ENCODE measurements at places on chromosomes 13 and 19.

- peak; percentile 83 for DNase-seq
These were observed 17.9 kb upstream of the ZDHHC20 start for GRCh38 chr13:21476893-21477472.

DNA sequence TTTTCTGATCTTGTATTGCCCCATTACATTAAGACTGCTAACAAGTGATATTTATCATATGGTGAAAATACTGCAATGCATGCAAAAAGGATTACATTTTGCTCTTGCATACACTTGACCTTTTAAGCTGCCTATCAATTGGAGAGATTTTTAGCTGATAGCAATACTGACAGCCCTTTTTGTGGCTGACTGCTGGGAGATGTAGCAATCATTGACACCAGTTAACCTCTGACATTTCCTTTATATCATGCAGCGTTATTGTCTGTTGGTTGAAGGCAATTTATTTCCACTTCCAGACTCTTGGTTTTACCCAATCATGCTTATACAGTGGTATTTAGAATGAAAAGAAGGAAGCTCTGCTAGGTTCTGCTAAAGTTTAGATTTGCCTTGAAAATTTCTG is 364.0 kb downstream of the LMO7 start:
- DNase-seq = no peak

DNA sequence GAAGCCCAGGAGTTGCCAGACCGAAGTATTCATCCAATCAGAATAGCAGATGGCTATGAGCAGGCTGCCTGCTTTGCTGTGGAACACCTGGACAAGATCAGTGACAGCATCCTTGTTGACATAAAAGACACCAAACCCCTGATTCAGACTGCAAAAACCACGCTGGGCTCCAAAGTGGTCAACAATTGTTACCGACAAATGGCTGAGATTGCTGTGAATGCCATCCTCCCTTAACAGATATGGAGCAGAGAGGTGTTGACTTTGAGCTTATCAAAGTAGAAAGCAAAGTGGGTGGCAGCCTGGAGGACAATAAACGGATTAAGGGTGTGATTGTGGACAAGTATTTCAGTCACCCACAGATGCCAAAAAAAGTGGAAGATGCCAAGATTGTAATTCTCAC is 250.3 kb upstream of the OBI1 start:
- no peak for DNase-seq

DNA sequence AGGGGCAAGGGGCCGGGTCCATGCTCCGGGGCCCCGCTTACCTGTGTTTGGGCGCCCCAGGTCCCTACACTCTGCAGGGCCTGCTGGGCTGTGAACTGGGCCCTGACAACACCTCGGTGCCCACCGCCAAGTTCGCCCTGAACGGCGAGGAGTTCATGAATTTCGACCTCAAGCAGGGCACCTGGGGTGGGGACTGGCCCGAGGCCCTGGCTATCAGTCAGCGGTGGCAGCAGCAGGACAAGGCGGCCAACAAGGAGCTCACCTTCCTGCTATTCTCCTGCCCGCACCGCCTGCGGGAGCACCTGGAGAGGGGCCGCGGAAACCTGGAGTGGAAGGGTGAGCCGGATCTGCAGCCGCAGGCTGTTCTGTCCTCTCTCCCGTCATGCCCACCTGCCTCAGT is 1.7 kb downstream of the FCGRT start:
- no peak for DNase-seq

DNA sequence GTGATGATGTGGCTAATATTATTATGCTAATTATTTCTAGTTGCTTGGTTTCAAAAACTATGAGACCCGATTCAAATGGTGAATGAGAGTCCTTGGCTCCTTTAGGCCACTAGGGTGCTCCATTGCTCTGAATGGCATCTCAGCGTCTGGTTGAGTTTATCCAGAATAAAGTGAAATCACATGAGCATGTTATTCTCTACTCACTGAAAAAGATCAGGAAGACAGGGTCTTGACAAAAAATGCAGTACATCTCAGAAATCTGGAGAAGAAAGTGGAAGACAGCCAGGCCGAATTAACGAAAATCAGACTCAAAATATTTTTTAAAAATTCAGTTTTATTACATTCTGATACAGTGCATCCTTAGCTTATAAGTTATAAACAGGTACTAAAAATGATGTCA is 516.2 kb downstream of the MYO16 start:
- DNase-seq = no peak

DNA sequence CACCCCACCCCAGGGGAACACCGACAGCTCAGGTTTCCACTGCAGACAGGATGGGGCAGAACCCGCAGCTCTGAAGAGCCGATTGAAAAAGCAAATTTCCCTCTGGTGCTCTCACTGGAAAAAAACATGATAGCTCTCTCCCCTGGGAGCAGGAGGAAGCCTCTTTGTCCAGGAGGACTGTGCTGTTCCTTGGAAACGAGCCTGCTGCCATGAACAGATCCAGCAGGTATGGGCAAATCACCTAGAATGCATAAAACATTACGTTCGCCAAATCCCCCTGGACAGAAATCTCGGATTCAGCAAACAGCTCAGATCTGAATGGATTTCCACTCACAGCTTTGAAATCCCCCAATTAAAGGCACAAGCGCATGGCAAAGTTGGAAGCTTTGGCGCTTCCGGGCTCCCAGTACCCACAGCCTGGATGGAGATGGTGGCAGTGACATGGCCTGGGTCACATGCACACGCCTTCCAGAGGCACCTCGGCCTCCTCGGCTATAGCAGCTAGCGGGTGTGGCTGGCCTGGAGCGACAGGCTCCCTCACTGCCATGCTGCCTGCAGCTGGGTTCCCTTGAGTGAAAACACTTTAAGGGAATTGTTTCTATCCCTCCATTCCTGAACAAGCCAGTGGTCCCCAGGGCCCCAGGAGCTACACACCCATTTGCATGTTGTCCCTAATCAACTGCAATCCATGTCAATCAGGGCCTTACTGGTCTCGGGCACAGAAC is 59.1 kb downstream of the CEBPG start:
- no peak for DNase-seq

DNA sequence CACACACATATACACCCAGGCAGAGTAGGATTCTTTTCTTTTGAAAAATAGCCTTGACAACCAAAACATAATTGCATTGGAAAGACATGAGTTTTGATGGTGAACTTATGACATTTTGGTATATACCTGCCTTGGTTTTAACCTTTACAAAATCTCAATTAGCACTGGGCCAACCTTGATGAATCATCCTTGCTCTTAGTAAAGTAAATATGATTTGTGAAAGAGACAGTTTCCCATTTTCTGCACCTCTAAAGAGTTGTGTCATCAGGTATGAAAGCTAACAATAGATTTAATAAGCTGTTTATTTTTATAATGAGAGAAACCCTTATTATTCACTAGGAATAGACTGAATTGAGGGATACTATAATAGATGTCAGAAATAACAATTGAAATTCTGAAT is 15.7 kb upstream of the ENOX1 start:
- no peak for DNase-seq

DNA sequence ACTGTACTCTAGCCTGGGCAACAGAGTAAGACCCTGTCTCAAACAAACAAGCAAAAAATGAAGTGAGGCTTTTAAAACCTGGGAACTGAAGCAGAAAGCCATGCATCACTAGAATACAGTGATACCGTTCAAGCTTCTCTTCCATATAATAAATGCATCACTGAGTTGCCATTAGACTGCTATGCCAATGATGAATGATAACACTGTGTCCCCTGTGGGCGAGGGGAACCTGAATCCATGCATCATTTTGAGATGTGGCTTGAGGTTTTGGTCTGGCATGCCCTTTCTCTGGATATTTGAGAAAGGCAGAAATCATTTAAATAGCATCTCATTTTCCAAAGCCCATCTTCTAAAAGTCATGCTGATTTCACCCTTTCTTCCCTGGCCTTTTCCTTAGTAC is 1.5 kb upstream of the FAM124A start:
- no peak for DNase-seq

- DNase-seq = peak; percentile 28
These were observed 21.8 kb downstream of the DCAF15 start for GRCh38 chr19:13974073-13974472.

GRCh38 chr19:5889288-5889971 is 14.2 kb downstream of the NDUFA11 start:
- no peak for DNase-seq

All from activated CD4-positive, alpha-beta memory T cell treated with anti-CD3 and anti-CD28 coated beads, Interleukin-2, amount 10 ng/mL, durations not matched to agents 7 days and 5 days (primary cell).